RKO (cell line): ENCODE measurements at places on chromosomes 6 and 20.
A peak's percentile ranks its signal among the peaks of the same experiment; 100 is the strongest.

- DNase-seq = no peak
Measured at GRCh38 chr6:36269834-36270705, at the start of gene PNPLA1. PNPLA1 (plus strand) TSS chr6:36270060; CDS start chr6:36270460, 400 bp downstream.

- no peak for DNase-seq
Measured at GRCh38 chr6:35492258-35492973, 4.5 kb downstream of the TEAD3 start.

DNA sequence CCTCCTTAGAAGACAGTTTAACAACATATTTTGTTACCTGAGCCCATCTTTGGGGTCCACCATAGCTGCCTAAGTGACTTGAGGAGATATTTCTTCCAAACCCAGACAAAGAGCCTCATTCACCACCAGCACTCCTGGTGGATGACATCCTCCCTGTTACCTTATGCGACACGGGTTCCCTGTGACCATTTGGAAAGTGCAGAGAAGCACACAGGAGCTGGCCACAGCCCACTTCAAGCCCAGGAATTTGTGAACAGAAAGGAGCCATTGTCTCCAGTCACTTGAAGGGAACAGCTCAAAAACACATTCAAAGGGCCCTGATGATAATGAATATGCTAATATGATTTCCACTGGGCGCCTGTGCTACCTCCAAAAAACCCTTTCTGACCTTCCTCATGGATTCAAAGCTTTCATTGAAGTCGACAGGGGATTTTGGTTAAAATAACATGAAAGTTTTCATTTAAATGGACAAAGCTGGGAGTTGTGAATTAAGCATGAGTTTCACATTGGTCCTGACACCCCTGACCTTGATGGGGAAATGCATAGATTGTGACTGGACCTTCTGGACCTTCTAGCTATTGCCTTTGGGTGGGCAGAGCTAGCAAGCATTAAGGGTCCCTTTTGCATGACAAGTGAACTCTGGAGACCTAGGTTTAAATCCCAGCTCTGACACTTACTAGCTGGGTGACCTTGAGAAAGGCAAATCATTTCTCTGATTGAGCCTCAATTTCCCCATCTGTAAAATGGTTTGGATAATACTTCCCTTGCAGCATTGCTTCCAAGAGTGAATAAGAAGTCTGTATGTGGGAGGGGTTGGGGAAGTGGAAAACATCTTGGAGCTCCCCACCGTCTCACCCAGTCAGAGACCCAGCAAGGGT, 83.3 kb upstream of the SIRPA start:
- no peak for DNase-seq

DNA sequence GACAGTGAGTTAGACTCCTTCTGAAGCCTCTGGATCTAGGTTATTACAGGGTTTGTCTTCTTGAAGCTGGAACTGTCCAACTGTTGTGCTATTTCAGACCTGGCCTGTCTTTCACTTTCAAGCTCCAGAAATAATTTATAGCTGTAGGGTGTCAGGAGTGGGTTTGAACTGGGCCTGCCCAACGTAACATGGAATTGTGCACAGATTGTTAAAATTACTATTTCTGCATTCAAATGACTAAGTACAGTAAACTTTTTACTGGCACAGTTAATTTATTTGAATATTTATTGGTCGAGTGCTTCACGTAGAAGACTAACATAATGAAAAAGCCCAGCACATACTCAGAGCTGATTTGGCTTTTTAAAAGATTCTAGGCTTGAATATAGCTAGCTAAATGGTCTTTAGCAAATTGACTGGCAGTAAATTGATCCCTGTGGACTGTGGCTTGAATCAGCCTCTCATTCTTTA, 74.3 kb downstream of the ARID1B start:
- no peak for DNase-seq

DNA sequence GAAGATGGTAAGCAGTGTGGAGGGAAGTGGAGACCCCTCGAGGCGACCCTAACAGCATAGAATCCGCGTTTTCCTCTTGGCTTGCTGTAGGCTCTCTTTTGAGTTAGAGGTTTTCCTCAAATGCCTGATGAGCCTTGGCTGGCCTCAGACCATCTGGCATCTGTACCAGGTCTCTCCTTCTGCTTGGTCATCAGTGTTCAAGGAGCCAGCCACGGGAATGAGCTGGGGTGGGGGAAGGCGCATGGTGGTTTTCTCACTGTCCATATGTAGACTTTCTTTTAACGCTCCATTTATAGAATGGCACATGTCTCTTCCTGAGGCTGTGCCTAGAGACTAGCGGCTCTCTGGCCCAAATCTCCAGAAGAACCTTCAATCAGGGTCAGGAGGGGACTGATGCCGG, 8.1 kb upstream of the GUCA1A start:
- DNase-seq = no peak

GRCh38 chr6:47047097-47047478, 5.0 kb upstream of the ADGRF1 start:
- DNase-seq = no peak

DNA sequence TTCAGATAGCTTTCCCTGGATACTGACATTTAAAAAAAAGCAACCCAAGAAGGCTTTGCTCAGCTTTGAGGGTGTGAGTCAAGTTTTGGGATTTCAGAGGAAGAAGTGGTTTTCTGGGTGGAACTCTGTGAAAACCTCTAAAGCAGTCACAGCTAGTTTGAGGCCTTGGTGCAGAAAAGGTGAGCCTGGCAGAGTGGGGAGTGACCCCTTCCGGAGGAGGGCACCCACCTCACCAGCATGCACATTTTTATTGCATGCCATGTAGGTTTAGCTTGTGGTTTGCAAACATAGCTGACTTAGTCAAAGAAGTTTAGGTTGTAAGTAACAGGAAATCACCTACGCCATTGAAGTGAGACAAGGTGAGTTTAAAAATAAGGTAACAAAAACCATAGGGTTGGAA, 146.8 kb upstream of the PMEPA1 start:
- no peak for DNase-seq

DNA sequence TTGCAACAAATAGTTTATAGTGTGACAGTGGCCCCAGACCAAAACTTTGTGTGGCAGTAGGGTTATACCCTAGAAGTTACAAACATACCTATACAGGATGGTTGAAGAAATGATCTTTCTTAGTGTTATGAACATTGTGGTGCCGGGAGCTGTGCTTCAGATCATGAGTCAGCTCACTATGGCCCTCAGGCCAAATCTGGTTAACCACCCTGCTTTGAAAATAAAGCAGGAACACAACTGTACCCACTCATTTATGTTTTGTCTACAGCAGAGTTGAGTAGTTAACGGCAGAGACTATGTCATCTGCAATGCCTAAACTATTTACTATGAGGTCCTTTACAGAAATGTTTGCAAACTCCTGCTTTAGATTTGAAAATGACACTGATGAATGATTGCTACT, 24.3 kb downstream of the AKAP7 start:
- no peak for DNase-seq

- DNase-seq = no peak
Measured at GRCh38 chr20:50099565-50099991, 13.4 kb downstream of the UBE2V1 start.

DNA sequence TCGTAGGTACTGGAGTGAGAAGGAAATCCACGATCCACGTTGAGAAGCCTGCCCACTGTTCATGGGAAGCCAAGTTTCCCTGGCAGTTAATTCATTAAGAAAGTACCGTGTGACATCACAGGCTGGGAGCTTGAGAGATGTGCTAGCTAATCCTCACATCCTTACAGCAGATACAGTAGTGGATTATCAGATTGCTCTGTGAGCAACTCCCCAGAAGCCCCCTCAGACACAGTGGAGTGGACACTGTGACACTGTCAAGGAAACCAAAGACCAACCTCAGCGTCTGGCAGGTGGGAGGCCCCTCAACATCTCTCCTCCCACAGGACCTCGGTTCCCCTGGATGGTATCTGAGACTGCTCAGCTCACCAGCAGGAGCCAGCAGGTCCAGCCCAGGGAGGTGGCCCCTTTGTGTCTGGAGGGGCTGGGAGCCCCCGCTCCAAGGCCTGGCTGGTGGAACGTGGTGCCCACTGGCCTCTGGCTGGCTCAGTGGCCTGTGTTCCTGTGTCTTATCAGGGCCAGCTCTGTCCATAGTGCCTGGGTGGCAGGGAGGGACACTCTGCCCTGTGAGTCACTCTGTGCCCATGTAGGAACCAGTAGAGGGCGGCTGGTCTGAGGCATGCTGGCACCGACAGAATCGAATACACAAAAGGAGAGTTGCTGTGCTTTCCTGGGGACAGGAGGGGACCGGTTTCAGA, 7.2 kb downstream of the PYGB start:
- no peak for DNase-seq

DNA sequence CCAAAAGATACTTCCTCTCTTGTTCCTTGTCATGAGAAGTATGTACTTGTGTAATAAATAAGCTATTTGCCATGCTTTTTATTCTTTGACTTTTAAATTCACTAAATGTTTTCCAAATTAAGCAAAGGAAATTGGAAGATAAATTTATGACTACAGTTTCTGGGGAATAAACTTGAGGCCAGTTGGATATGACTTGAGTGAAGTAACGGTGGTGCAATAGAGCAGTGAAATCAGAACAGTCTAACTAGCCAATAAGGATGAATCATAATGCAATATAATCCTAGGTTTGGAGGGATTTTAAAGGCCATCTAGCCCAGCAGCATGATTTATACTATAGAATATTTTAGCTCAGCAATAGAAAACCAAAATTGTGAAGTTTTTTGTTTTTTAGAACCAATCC, 183.8 kb upstream of the TCF21 start:
- DNase-seq = no peak

DNA sequence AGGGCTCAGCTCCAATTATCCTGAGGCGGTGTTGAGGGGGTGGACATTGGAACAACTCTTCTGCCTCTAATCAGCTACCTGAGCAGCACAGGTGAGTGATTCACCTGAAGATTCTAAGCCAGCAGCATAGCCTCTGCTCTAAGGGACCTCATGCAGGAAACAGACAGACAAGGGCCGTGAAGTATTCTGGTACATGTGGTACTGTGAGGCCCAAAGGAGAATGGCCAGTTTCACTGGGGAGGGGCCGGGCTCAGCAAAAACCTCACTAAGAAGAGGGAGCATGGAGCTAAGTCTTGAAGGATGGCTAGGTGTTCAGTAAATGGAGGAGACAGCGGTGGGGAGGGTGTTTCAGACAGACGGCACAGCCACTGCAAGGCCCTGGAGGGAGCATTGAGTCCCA, 58.5 kb upstream of the CCDC167 start:
- DNase-seq = no peak

DNA sequence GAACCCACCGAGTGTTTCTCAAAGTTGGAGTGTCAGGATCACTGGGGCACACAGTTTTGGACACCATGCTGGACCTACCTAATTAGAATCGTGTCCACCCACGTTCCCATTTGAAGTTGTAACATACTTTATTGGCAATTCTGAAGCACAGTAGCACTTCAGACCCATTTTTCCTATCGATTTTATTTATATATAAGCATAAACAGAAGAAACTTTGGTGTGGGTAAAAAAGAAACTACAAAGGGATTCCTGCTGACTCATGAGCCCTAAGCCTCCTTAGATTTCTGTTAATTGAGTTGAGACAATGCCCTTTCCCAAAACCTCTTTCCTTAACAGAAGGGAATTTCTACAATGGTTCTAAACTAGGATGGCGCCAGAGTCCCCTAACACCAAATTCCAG, 398.0 kb downstream of the CDKAL1 start:
- DNase-seq = no peak

- no peak for DNase-seq
Measured at GRCh38 chr20:52959125-52959524, 13.0 kb upstream of the TSHZ2 start.

DNA sequence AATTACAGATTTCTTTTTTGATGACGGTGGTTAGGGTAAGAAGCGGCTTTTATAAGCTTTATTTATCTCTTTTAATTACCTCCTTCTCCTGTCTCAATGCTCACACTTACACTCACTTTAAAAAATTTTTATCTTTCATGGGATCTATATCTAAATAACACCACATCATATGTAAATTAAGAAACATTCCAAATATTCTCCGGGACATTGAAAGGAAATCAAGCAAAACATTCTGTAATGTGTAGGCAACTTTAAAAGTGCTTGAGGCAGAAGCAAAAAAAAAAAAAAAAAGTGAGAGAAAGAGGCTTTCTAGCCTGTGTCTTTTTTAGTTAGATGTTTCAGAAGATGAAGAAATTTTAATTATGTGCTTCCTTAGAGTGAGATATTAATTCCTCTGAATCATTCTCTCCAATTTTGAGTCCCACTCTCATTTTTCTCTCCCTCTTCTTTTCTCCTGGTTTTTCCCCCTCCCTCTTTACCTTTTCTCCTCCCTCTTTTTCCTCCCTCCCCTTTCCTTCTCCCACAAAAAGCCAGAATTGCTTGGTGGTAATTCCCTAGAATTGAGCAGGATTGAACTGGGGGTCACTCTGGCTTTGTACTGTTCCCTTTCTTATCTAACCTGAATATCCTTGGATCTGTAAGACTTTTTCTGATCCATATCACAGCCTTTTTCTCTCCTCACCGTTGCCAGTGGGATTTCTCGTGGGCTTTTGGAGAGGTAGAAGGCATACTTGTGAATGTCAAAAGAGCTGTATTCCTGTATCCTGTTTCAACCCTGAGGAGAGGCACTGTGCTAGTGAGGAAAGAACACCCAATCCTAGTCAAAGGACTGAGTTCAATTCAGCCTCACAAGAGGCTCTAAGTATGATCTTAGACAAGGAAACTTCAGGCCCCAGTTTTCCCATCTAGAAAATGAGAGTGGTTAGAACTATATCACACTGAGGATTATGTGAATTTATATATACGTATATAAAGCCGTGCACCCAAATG, 30.4 kb downstream of the KCNQ5 start:
- no peak for DNase-seq

- no peak for DNase-seq
Measured at GRCh38 chr6:45094831-45095230, 233.3 kb upstream of the RUNX2 start.

GRCh38 chr6:161104966-161105365, 113.4 kb downstream of the MAP3K4 start:
- DNase-seq = no peak

DNA sequence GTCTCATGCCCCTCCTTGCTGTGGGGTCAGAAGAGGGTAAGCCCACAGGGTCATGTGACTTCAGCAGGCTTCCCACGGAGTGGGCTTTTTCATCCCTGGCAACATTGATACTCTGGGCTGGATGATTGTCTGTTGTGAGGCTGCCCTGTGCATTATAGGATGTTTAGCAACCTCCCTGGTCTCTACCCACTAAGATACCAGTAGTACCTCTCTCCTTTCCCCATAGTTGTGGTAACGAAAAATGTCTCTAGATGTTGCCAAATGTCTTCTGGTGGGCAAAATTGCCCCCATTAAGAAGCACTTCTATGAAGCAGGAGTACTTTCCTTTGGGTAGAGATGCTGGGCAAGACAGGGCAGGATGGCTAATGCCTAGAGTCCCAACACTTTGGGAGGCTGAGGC, 232.5 kb upstream of the ZNF217 start:
- no peak for DNase-seq

- DNase-seq = peak; percentile 20
Measured at GRCh38 chr20:34562641-34563040, 4.1 kb downstream of the MAP1LC3A start.

- no peak for DNase-seq
Measured at GRCh38 chr6:48520951-48521350, 410.0 kb upstream of the PTCHD4 start.

GRCh38 chr6:9986273-9986672, 428.6 kb downstream of the TFAP2A start:
- DNase-seq = no peak

DNA sequence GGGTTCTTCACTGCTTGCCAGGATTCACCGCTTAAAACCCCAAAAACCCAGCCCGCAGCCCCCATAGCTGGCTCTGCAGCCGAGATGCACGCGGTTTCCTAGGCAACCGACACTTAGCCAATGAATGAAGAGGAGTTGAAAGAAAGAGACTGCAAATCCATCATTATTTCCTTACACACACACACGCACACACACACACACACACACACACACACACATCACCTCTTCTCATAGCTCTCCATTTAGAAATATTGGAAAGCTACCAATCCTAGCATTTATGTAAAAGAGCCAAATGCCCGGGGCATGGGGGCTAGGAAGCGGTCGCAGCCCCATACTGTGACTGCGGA, 3.4 kb upstream of the TUBB2B start:
- no peak for DNase-seq
